ENCODE measurements at places on chromosomes 6 and 20. TPM values are rescaled to one million over a fixed set of nuclear protein-coding genes. Genes with fewer than 3 reads are reported as not detected.

GRCh38 chr6:120994573-120994967, 339.7 kb downstream of the TBC1D32 start:
- no peak for DNase-seq

The BNIP5 gene
- total RNA-seq: 0.07 TPM

- DNase-seq: no peak
Observed at GRCh38 chr6:53962646-53963045, 148.6 kb upstream of the MLIP start.

The MACROD2 gene
- total RNA-seq: 0.79 TPM

The SAMD5 gene
- 6.1 TPM for total RNA-seq

GRCh38 chr6:37983720-37984501, 164.4 kb downstream of the ZFAND3 start:
- no peak for DNase-seq

The SLC35B2 gene
- total RNA-seq: 67.3 TPM

DNA sequence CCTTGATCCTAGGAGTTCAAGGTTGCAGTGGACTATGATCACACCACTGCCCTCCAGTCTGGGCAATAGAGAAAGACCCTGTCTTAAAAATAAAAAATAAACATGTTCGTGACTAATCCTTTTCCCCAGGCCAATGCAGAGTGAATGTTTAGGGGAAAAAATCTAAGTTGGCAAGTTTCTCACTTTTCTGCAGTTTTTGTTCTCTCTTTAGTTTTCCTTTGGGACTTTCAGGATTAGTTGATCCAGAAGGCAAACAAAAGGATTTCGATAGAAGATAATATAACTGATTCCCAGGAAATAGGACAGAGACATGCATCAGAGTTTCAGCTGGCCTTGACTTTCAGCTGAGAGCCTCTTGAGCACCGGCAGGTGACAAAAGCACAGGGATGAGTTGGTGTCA, 53.3 kb downstream of the SOD2 start:
- no peak for DNase-seq

DNA sequence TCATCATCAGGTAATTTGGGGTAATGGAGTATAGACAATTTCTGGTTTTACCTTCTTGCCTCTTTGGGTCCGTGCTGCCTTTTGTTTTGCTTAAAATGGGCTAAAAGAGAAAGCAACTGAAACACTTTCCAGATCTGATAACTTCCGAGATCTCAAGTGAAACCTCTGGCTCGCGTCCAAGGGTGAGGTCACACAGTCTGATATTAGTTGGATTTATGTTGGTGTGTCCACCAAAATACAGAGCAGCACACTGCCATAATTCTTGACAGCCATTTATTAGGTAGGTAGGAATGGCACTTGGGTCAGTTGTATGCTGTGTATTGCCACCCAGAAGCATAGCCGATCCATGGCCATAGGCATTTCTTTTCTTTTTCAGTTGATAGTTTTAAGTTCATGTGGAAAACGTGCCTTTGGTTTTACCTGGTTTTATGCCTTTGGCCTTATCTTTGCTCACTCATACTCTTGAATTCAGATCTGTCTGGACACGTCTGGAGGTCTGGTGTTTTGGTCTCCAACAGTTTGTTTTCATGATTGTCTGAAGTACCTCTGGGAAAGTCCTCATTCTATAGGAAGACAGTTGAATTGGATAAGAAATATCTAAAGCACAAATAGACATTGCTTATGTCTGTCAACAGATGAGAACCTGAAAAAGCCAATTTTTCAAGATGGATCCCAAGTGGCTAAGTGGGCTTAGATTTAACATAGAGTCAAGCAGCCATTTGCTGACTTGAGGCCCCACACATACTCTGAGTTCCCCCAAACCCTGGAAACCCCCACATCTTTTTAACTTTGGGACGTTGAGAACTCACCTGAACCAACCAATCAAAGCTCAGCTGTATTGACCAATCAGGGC, 320.8 kb downstream of the SOX4 start:
- DNase-seq: no peak

GRCh38 chr20:53870426-53871315, 199.7 kb downstream of the BCAS1 start:
- no peak for DNase-seq

- peak; percentile 92 for DNase-seq
Observed at GRCh38 chr6:125918681-125919566, 37.6 kb upstream of the HINT3 start.

The IP6K3 gene
- 0.29 TPM for total RNA-seq

GRCh38 chr6:40713002-40713719, 126.0 kb upstream of the LRFN2 start:
- no peak for DNase-seq

- DNase-seq: no peak
Observed at GRCh38 chr6:6392214-6393068, 72.0 kb upstream of the F13A1 start.

The ZBTB46 gene
- total RNA-seq: 7.2 TPM

DNA sequence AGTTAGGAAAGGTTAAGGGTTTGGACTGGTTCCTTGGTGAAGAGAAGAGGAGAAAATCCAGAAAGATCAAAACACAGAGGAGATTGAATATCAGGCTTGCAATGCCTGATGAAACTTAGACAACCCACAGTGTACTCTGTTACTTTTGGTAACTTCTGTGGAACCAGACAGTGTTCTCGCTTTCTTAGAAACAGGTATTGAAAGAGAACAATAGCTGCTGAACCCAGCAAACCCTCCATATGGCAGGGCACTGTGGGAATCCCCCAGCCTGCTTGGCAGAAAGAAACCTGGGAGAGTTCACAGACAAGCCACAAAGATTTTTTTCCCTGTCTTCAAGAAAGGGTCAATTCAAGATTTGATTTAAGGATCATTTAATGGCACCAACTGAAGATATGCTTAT, 342.8 kb downstream of the FOXA2 start:
- DNase-seq: no peak

DNA sequence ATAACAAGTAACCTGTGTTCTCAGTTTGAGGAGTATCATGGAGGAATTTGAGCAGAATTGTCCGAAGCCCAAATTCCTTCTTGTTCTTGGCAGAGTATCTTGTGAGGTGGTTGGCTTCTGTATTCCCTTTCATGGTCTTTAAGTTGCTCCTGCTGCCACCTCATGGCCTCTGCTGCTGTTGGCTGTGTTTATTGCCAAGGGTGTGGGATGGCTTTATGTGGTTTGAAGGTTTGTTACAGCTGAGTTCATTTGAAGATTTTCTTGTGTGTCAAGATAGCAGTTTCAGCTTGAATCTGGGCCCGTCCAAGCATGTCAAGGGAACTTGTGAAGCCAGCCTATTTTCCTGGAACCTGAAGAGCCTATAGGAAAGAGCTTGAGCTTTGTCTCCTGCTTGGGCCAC, 20.2 kb upstream of the TTK start:
- DNase-seq: peak; percentile 72

DNA sequence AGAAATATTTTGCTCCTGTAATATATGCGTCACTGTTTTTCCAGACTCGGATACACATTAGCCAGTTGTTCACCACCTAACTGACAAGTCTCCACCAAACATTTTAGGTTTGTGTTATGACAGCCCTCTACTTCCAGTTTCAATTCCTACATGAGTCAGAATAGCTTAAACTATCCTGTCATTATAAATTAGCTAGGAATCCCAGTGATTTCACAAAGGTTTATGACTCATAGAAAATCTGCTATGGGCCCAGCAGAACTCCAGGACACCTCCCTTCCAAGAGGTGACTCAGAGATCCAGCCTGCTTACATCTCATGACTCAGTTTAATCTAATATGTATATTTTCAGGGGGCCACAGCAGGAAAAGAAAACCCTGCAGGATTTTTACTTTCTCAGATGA, 17.4 kb upstream of the PLCB4 start:
- peak; percentile 98 for DNase-seq

The SERINC1 gene
- 130 TPM for total RNA-seq

- no peak for DNase-seq
Observed at GRCh38 chr6:35512006-35512405, 690 bp downstream of the TULP1 start.

- DNase-seq: no peak
Observed at GRCh38 chr6:63637865-63638445, 2.4 kb downstream of the PHF3 start.

The OOEP gene
- total RNA-seq: 0.41 TPM

GRCh38 chr20:40471261-40471629, 217.8 kb downstream of the MAFB start:
- no peak for DNase-seq

The GRM1 gene
- under 0.01 TPM for total RNA-seq
